Activated CD4-positive, alpha-beta memory T cell treated with anti-CD3 and anti-CD28 coated beads, Interleukin-2, amount 10 ng/mL, durations not matched to agents 7 days and 5 days (primary cell): ENCODE measurements at places on chromosomes 4 and X.
A peak's percentile ranks its signal among the peaks of the same experiment; 100 is the strongest.

DNA sequence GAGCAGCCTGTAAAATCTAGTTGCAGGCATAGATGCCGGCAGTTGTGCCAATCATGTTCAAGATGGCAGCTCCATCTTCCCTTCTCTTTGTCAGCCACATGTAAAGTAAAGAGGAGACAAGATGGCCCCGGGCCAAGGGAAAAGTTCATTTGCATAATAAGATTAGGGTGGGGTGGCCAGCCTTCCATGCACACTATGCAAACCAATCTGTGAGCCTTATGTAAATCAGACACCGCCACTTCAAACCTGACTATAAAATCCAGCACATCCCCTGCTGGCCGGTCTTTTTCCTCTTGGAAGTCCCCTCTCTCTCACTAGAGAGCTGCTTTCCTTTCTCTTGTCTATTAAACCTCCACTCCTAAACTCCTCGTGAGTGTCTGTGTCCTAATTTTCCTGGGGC, 78.9 kb upstream of the CBR4 start:
- no peak for DNase-seq

DNA sequence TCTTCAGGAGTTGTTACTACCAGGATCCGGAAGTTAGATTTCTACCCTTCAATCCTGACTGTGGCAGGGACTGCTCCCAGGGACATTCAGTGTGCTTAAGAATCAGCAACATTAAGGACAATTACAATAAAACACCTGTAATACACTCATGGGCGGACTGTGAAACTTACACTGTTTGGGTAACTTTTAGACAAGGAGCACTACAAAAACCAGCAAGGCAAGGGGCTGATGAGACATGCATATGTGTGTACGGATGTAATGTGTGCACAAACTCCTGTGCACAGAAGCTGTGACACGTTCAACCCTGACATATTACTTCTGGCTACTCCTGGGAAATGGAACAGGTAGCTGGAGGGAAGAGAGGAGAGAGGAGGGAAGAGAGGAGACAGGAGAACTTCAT, 75.8 kb downstream of the FAT1 start:
- DNase-seq: no peak

GRCh38 chr4:146638333-146638785, 334 bp upstream of the POU4F2 start:
- DNase-seq: no peak

DNA sequence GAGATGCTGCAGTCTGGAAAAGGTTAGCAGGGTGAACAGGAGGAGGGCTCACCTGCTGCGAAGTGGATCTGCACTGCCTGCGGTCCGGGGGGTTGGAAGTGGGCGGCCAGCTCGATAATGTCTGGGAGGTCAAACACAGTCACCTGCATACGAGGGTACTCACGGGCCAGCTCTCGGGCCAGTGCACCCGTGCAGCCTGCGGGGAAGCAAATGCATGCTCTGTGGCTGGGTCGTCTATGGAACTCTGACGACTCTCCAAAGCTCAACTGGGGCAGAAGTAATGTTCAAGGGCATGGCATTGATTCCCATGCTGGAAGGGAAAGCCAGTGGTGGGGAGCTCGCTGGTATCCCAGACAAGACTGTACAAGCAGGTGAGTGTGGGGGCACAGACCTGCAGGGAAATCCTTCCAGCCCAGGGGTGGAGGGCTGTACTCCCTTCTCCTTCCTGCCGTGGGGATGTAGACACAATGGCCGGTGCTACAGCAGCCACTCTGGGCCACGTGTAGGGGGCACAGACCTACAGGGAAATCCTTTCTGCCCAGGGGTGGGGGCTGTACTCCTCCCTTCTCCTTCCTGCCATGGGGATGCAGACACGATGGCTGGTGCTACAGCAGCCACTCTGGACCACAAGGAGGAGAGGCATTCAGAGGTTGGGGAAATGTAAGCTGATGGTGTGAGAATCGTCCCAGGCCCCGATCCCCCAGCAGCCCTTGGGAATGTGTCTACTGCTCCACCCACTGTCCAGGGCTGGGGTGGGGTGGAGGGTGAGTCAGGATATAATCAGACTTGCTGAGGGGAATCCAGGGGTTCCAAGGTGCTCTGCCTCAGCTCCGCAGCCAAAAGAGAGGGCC, 26.2 kb upstream of the SLC25A6 start:
- DNase-seq: no peak

DNA sequence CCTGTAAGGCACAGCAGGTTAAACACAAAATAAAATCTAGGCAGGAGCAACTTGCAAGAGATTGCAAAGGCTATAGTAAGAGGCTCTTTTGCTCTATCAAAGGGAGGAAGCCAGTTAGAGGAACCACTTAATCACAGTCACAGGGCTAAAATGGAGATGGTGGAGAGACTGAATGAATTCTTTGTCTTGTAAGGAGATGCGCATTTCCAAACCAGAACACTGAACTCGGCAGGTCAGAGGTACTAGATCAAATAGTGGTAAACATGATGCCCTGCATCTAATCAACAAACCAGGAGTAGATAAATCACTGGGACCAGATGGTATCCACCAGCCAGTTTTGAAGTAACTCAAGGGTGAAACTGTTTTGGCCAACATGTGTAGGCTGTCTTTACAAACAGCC, 55.8 kb downstream of the GPC4 start:
- no peak for DNase-seq

GRCh38 chr4:139337612-139338011, 35.3 kb upstream of the NDUFC1 start:
- no peak for DNase-seq

- DNase-seq: no peak
Measured at GRCh38 chr4:172998527-172999469, 169.8 kb upstream of the GALNT7 start.

GRCh38 chr4:40283413-40283812, 51.7 kb upstream of the CHRNA9 start:
- DNase-seq: no peak

GRCh38 chrX:153884590-153884989, 1.4 kb downstream of the L1CAM start:
- no peak for DNase-seq

GRCh38 chrX:152733261-152733975, at the start of the genes CSAG1 and MAGEA12:
Gene CSAG1, minus strand, starts transcription at chrX:152733721. Its CDS starts 1,261 bp downstream, at chrX:152732460.
Gene MAGEA12, plus strand, starts transcription at chrX:152733757. Its CDS starts 2,405 bp downstream, at chrX:152736162.
- DNase-seq: no peak

- DNase-seq: peak; percentile 55
Measured at GRCh38 chr4:108166038-108166437, 2.7 kb downstream of the LEF1 start.

DNA sequence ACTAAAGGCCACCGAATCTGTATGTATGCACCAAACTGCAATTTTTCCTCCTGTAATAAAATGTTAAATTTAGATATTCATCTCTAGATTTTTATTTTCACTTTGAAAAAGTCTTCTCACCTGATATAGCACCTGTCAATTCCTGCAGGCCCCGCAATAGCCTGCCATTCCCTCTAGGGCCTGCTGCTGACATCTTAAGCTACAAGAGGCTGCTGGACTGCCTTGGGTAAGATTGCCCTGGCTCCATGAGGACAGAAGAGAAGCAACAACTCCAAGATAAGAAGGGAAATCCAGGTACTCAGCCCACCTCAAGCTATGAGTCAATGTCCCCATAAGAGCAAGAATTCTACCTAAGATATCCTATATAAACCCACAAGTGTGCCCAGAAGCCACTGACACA, 230.2 kb upstream of the AGTR2 start:
- no peak for DNase-seq

DNA sequence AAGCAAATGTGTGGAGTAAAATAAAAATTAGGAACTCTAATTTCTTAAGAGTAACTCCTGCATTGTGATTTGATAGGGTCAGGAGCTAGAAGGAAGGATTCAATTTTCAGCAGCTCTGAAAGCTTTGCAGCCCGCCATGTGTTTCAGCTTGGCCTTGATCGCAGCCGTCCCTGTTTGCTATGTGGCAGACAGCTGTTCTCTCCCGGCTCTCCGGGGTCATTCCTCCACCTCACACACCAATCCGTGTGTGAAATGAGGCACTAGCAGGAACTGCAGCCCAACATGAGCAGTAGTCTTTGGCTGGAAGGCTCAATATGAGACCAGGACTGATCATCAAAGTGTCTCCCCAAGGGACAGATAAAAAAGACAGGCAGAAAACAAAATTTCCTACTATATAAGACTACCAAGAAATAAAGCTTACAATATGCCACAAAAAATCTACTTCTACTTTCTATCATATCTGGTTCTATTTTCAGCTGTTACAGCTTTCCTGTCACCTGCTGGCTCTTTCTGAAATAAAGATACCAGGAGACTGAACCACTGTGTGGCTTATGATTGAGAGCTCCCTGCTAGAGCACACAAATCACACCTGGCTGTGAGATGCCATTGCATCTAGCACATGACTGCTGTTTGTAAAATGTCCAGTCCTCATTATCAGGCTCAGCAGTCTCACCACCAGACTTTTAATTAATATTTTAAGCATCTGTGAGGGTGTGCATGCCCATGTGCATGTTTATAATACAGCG, 44.1 kb upstream of the SEC24B start:
- DNase-seq: no peak

DNA sequence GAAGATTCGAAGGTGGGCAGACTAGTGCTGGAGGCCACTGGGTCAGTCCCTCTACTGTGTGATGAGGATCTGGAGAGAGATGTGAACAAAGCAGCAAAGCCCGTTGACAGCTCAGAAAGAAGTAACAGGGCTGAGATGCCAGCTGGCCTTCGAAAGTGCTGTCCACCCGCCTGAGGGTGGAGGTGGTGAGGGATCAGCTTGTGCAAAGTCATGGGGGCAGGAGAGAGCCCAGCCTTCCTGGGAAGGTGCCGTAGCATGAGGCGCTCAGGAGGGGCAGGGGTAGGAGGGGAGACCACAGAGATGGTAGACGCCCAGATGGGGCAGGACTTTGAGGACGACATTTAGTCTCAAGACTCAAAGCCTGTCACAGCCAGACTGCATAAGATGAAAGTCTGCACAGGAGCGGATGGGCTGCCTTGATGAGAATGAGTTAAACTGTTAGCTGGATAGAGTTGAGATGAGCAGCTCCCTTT, 19.7 kb downstream of the TBC1D14 start:
- no peak for DNase-seq

GRCh38 chr4:29717287-29718057, 1002.7 kb upstream of the PCDH7 start:
- DNase-seq: no peak

DNA sequence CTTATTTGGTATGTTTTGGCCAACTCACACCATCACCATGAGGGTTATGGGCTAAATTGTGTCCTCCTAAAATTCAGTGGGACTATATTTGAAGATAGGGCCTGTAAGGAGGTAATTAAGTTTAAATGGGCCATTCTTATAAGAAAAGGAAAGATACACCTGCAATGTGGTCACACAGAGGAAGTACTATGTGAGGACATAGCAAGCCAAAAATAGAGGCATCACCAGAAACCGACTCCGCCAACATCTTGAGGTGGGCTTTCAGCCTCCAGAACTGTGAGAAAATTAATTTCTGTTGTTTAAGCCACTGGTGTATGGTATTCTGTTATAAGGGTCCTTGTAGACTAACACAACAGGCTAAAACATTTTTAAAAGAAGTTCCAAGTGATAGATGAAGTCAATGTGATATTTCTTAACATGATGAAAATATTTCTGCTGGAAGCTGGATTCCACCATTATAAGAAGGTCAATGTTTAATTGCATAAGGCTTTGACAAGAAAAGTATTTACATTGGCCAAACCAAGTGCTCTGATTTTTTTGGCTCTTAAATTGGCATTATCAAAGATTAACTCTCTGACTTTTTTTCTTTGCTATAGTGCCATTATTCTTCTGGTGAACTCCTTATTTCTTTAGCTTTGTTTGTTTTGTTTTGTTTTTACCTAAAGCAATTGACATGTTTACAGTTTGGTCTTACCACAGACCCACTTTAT, 540.9 kb downstream of the PPARGC1A start:
- DNase-seq: no peak

DNA sequence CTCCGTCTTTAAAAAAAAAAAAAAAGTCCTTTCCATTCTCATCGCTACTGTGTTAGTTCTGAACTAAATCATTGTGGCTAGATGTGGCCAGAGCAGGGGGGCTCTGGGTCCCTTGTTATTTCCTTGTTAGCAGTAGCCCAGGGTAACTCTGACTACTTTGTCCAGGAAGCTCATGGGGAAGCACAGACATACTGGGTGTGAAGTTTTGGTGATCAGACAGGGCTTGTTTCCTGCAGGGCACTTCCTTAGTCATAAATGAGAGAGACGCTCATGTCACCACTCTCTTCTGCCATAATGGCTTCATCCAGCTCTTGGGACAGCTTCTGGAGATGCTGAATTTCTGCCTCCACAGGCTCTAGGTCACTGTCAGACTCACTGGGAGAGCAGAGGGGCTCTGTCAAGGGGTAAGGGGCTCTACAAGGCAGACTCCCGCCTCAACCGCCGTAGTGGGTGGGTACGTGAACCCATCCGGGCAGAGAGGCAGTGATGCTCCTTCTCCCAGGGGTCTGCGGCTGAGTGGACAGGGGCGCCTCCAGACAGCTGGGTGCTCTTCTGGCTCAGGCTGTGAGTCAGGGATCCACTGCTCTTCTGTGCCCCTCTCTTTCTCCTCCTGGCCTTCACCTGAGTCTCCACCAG, 12.9 kb downstream of the STIM2 start:
- peak; percentile 75 for DNase-seq

DNA sequence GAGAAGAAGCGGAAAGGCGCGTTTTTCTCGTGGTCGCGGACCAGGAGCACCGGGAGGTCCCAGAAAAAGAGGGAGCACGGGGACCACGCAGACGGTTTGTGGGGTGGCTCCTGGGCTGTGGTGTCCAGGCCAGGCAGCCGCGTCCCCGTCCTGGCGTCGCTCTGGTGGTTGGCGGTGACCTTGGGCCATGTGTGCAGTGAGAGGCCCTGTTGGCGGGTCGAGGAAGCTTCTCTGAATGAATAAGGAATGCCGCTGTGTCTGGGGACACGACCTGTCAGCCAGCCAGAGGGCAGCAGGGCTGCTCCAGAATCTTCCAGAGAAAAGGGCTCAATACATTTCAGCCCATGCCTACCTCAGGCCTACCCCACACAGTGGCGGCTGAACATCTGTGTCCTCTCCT, 24.3 kb upstream of the HGFAC start:
- DNase-seq: no peak

GRCh38 chrX:143635915-143636314, at the start of gene SLITRK4:
Gene SLITRK4, minus strand, starts transcription at chrX:143636101. Its CDS starts 4,993 bp downstream, at chrX:143631108.
- no peak for DNase-seq
